Activated CD4-positive, CD25-positive, alpha-beta regulatory T cell (primary cell): ENCODE measurements at places on chromosomes 1 and 21.

GRCh38 chr1:67919274-67920072 is 86.2 kb upstream of the GNG12 start:
- DNase-seq: no peak

DNA sequence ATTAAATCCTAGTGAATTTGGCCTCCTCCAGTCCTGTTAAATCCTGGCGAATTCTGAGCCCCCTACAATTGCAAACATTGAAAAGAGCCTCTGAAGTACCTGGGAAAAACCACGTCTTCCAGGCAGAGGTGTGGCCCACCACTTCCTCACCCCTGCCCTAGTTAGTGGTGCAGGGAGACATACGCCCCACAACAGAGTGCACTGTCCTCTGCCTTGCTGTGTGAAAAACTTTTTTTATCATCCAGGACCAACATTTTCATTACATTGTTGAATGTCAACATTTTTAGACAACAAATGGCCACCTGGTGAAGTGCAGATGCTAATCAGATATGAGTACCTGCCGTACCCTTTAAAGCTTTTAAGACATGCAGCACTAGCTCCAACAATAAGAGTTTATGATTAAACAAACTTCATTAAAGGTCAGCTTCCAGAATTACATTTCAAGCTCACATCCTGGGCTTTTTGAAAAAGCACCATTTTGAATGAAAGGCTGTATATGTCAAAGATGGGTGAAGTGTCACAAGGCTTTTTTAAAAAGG is 13.6 kb upstream of the TMPRSS2 start:
- no peak for DNase-seq

GRCh38 chr1:229148041-229148671 is 122.8 kb upstream of the RAB4A start:
- DNase-seq: no peak

DNA sequence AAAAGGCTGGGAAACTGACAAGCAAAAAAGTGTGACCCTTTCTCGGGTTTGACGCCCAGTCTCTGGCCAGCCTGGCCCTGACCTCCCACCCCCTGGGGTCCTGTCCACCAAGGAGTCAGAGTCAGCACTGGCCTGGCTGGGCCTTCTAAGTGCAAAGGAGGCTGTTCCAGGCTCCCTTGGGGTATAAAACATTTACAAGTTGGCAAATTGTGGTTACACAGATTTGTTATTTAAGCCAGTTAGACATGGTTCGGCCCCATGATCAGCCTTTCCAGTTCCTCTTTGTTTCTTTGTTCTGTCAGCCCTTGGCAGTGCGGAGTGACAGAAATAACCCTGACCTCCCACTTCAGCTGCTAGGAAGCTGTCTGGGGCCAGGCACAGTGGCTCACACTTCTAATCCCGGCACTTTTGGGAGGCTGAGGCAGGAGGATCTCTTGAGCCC is 161.6 kb upstream of the RAB4A start:
- DNase-seq: no peak

GRCh38 chr1:174079796-174080195 is 57.6 kb upstream of the RC3H1 start:
- no peak for DNase-seq

DNA sequence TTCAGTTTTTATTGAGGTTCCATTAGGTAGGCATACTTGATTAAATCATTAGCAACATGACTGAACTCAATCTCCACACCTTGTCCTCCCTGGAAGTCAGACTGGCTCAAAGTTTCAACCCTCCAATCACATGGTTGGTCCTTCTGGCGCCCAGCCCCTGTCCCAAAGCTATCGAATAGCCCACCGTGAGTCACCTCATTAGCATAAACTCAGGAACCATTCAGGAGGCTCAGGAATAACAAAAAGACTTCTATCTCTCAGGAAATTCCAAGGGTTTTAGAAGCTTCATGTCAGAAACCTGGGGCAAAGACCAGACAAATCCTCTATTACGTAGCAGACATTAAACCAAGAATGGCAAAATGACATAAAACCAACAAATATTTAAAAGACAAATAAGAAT is 78.6 kb downstream of the RGS2 start:
- DNase-seq: no peak

DNA sequence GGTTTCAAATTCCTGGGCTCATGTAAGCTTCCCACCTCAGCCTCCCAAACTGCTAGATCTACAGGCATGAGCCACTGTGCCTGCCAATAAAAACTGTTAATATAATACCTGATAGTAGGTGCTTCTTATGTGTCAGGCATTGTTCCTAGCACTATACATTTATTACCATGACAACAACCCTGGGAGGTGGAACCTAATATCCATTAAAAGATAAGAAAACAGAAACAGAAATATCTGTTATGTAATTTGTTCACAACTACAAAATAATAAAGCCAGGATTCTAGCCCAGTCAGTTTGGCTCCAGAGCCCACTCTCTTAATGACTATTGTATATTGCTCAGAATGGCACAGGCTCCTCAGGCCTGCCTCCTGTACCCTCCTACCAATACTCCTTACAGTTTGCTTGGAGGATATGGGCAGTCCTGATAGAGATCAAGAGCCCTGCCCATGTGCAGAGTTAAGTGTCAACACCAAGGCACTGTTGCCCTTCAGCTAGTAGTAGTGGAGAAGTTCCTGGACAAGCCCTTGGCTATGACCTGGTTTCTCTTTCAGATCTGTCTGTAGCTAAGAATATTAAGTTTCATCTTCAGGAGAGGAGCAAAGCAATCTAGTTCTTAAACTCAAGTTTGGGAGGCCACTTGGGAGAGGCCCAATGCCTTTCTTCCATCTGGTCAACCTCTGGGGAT is 22.4 kb downstream of the RPL5 start:
- DNase-seq: no peak

DNA sequence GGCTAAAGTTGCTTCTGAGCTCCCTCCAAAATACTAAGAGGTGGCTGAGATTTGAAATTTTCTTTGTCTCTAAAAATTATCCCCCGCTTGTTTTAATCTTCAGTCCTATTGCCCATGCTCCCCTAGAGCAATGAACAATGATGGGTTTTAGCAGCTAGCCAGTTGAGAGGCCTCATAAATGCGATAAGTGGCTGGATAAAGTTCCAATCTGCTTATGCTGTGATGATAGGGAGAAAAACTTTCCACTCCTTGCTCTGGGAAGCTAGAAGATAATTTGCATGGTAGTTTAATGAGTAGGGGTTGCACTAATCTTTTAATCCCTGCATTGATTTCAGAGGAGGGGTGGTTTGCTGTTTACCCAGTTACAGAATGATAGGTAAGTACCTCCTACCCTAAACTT is 9.6 kb upstream of the PRPF3 start:
- DNase-seq: no peak

DNA sequence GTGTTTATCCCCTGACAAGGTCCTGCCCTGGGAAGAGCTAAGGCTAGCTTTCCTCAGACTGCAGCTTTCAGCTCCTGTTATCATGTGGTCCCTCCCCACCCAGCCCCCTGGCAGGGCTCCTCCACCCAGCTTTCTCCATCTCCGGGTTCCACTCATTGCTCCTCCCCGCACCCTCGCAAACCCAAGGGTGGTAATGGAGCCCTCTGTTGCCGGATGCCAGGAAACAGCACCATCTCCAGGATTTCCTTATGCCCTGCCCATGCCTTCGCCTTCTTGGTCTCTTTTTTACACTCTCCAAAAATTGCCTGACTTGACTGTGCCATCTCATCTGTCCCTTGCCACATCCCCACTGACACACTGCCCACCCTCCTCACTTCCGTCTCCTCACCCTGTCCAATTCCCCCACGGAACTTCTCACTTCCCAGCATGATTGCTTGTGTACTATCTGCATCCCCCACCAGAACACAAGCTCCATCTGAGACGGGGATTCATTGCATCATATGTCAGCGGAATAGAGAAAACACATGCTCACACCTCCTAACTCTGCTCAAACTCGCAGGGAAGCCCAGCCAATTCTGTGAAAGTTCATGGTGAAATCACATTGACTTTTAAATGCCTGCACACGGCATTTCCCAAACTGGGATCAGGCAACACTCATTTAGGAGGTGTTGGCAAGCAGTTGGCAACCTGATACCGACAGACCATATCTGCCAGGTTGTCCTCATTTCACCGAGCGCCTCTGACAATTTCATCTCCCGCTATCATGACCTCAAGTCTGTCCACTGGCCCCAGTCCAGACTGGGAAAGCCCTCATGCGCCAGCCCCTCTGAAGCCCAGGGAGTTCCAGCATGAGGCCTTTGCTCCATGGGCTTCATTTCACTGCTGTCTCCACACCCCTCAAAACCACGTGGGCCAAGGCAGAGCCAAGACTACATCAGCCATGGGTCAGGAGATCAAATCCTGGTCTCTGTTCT is 201.1 kb downstream of the MATN1 start:
- no peak for DNase-seq

- no peak for DNase-seq
Measured at GRCh38 chr1:46133181-46133658, 791 bp upstream of the PIK3R3 start.

DNA sequence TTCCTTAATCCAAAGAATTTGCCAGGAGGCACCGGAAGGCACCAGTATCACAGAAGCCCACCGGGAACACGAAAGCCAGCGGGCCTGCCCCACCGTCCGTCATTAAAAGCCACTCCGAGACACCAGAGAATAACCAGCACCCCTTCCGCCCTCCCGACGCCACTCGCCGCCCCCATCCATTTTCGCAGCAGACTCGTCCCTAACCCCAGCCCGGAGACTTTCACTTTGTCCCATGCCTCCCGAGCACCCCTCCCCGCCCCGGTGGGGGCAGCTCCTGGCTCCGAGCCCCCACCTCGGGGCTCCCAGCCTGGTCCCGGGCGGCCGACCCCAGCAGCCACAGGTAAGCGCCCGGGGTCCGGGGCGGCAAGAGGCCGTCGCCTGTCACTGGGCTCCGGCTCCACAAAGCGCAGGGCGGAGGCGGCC is 105.4 kb downstream of the SLC45A1 start:
- DNase-seq: no peak

DNA sequence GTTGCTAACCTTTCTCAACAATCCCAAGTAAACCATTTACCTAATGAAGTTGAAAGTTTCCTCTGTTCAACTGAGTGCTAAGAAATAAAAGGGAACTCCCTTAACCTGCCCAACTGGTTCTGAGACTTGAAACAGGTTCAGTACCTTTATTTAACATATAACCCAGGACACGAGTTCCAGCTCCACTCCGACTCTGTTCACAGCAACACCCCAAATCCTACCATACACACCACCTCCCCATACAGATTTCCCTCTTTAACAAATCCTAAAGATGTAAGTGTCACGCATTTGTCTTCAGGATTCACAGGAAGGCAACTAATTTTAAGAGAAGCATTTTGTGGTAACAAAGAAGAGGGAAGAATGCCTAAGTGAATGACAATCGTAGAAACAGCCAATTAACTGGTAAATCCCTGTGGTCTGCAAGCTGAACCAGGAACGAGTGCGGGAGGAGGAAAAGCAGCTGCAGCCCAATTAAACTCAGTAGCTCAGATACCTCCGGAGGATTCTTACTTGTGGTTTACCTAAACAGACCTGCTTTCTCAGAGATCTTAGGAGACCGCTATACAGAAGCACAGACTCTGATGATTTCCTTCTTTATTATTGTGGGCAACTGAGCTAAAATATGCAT is 134.5 kb upstream of the MAGI3 start:
- no peak for DNase-seq

DNA sequence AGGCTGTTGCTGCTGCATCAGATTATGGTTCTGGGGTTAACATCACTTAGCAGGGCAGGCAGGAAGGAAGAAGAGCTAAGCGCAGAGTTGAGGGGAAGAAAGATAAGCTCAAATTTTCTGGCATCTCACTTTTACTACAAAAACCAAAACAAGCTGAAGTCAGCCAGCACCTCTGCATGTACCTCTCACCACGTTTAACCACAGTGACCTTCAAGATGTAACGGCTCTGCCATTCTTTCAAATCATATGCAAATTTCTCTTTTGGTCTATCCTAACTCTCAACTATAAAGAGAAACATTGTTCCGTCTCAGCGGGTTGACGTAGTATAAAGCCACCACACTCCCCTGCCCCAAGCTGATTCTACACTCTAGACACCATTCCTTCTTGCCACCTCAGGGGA is 154.4 kb downstream of the OMA1 start:
- no peak for DNase-seq

GRCh38 chr1:151729157-151729965 is 8.0 kb downstream of the RIIAD1 start:
- no peak for DNase-seq

DNA sequence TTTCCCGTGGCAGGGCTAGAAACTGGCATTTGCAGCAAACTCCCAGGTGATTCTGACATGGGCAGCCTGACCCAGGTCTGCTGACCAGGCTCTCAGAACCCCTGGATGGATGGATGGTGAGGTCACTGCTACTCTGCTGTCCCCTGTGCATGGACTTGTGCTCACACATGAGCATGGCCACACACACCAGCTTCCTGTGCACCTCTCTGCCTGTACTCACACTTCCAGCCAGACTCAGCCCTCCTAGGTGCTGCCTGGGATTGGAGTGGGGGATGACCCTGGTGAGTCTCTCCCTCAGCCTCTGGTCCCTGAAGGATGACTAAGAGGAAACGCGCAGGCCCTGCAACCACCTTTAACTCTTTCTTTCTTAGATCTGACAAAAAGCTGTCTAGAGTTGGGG is 361.1 kb downstream of the HHAT start:
- DNase-seq: no peak

GRCh38 chr1:94093996-94094395 is 27.0 kb downstream of the ABCA4 start:
- DNase-seq: no peak

- no peak for DNase-seq
Measured at GRCh38 chr1:17118268-17118667, 983 bp downstream of the PADI2 start.

- DNase-seq: no peak
Measured at GRCh38 chr21:44455524-44456213, 359 bp downstream of the LRRC3 start.

DNA sequence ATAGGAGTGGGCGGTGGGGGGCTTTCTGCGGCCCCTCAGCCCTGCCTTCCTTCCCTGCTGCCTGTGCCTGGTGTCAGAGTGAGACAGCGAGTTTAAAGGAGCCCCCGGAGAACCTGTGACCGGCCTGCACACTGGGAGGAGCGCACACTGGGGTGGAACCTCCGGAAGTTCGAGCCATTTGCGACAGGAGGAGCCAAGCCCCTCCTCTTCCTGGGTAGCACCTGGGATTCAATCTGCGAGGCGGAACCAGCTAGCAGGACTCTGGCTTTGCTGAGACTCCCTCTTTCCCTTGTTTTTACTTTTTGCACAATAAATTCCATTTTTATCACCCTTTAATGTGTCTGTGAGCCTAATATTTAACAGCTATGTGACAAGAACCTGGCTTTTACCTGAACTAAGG is 540.6 kb downstream of the NPHP4 start:
- no peak for DNase-seq

- no peak for DNase-seq
Measured at GRCh38 chr21:15703932-15704331, 25.9 kb upstream of the USP25 start.

DNA sequence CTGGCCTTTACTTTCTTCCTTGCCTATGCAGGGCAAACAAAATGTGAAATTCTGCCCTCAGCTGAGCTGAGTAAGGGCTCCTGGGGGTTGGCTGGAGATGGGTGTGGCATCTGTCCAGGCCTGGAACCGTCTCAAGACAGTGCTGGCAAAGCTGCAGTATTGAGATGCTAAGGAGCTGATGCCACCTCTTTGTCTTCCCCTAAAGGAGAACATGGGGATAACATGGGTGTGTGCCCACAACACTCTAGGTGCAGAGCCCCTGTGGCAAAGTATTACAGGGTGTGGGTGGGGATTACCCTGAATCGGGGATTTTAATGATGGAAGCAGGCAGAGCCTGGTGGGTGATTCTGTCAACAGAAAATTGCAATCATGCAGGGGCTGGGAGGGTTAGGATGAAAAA is 2.5 kb upstream of the ST3GAL3 start:
- DNase-seq: no peak

GRCh38 chr1:14350197-14350596 is 248.3 kb upstream of the KAZN start:
- no peak for DNase-seq

GRCh38 chr1:58548371-58548770 is 1.8 kb upstream of the OMA1 start:
- no peak for DNase-seq
